ENCODE measurements at places on chromosomes 12 and 14. TPM values are rescaled to one million over a fixed set of nuclear protein-coding genes. Genes with fewer than 3 reads are reported as not detected.
A peak's percentile ranks its signal among the peaks of the same experiment; 100 is the strongest.

DNA sequence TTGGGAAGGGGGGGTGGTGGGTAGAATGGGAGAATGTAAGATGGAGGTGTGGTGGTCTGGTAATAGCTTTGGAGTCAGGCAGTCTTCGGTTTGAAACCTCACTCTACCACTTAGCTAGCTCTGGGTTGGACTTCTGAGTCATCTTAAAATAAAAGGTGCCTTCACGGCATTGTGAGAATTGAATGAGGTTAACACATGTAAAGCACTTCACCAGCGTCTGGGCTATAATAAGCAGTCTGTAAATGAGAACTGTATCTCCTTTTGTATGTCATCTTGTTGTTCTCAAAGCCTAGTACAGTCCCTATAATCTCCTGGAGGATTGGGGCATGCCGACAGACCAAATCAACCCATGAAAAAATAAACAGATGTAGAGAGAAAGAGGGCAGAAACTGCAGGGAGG, 11.2 kb downstream of the C2CD5 start:
- DNase-seq = no peak
- H3K4me3 ChIP-seq = no peak overlapping the region
- no peaks in the 10 kb centered on the region for H3K27me3 ChIP-seq
- peaks cover 2% of the 10 kb centered on the region for H3K4me1 ChIP-seq
- peaks cover 28% of the 10 kb centered on the region for H3K36me3 ChIP-seq

- H3K36me3 ChIP-seq = peaks cover 3% of the 10 kb centered on the region
- H3K4me1 ChIP-seq = peaks cover 20% of the 10 kb centered on the region
- no peak overlapping the region for H3K27ac ChIP-seq
- H3K4me3 ChIP-seq = no peak overlapping the region
- no peaks in the 10 kb centered on the region for H3K27me3 ChIP-seq
- DNase-seq = no peak
Observed at GRCh38 chr14:61125041-61125866, 144.2 kb downstream of the SLC38A6 start.

DNA sequence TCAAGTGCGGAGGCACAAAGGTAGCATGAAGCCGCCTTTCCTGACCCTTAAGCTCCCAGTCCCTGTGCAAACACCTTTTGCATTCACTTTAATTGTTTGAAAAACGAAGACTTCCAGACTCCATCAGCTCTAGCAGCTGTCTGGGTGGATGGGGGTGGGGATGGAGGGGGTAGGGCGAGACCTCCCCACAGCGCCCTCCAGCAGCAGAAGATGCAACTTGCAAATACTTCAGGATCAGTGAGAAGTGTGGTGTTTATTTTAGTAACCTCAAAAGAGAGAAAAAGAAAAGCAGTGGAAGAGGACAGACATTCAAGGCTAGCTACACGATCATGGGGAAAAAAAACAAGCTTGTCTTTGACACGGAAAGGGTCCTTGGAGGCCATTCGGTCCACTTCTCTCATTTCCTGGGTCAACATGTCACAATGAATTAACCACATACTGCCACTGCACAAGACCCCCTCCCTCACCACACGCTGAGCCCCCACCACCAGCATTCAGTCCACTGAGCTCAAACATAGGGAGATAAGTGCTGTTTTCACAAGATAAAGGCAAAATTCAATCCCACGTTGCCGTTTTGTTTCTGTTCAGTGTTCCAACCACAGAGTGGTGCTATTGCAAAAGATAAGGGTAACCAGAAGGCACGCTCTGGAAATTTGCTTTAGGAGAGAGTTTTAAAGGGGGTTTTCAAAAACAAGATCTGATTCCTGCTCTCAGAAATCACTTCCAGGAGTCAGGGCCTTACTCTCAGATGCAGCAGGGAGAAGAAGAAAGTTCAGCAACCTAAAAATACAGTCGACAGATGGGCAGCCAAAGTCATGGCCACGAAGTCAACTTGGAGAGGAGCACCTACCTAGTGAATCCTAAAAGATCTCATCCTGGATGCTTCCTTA, 3.3 kb upstream of the NTF3 start:
- peaks cover 43% of the 10 kb centered on the region for H3K4me1 ChIP-seq
- DNase-seq = no peak
- H3K4me3 ChIP-seq = peak overlapping the region; percentile 44
- no peak overlapping the region for H3K27ac ChIP-seq
- H3K36me3 ChIP-seq = no peaks in the 10 kb centered on the region

- DNase-seq = no peak
- H3K4me1 ChIP-seq = no peaks in the 10 kb centered on the region
- H3K27ac ChIP-seq = no peak overlapping the region
- peaks cover 15% of the 10 kb centered on the region for H3K27me3 ChIP-seq
- no peaks in the 10 kb centered on the region for H3K36me3 ChIP-seq
- H3K4me3 ChIP-seq = no peak overlapping the region
Observed at GRCh38 chr12:112762753-112763152, 28.8 kb upstream of the RPH3A start.

DNA sequence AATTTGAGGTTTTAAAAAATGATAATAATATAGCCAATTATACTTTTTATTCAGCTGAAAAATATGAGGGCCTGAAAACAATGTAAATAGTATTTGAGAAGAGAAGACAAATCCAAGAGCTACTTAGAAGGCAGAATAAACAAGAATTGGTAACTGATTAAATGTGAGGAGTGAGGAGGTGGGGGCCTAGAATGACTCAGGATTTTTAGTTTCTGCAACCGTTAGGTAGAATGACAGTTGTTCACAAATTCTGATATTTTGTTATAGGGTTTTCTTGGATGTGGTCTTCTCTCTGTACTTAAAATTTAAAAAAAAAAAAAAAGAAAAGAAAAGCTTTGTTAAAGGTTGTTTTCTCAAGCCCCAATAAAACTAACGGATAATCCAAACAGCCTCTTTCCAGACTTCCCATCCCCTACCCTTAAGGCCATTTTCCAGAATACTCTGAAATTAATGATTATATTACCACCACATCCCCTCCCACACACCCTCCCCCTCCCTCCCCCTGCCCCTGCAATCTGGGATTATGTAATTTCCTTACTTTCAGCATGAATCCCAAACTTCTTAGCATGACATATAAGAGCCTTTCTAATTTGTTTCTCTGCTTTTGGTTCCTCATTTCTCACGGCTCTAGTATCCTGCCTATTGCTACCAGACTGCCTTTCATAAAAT, 50.4 kb downstream of the LRP6 start:
- DNase-seq = no peak
- no peaks in the 10 kb centered on the region for H3K27me3 ChIP-seq
- peaks cover 6% of the 10 kb centered on the region for H3K36me3 ChIP-seq
- peak overlapping the region; percentile 68 for H3K27ac ChIP-seq

DNA sequence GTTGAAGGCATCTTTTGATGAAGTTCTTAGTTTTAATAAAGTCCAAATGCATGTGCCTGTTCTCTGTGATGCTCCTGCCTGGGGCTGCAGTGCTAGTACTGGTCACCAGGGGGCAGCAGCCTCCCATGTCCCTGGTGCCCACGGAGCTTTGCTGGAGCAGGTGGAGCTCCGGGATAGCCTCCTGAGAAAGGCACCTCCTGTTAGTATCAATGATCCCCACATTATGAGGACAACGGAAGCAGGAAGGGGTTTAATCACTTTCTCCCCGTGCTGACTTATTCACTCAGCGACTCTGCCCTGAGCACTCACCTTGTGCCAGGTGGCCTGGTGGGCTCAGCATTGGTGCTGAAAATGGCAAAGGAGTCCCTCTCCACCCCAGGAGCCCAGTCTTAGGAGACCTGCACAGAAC, 123.0 kb upstream of the PZP start:
- peaks cover 6% of the 10 kb centered on the region for H3K4me1 ChIP-seq
- no peak overlapping the region for H3K27ac ChIP-seq
- peaks cover 4% of the 10 kb centered on the region for H3K36me3 ChIP-seq

DNA sequence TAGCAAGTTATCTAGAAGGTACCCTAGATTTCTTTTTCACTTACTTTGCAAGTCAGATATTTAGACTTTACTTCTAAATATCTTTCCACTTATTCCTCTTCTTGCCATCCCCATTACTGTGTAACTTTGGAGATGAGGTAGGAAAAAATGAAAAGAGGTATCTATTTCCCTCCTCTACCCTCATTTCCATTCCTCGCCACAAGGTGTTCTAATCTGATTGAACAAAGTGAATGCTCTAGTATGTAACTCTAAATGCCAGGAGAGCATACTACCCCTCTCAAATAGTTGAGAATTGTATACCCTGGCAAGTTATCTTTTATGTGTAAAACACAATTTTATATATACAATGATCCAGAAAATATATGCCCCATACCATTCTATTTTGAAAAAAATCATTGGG, 1.7 kb upstream of the LDHB start:
- H3K4me3 ChIP-seq = no peak overlapping the region
- H3K27me3 ChIP-seq = peaks cover 39% of the 10 kb centered on the region
- H3K4me1 ChIP-seq = peaks cover 21% of the 10 kb centered on the region
- no peaks in the 10 kb centered on the region for H3K36me3 ChIP-seq
- H3K27ac ChIP-seq = no peak overlapping the region

- H3K36me3 ChIP-seq = no peaks in the 10 kb centered on the region
- no peak overlapping the region for H3K4me3 ChIP-seq
- DNase-seq = no peak
- no peaks in the 10 kb centered on the region for H3K27me3 ChIP-seq
- no peak overlapping the region for H3K27ac ChIP-seq
- H3K4me1 ChIP-seq = no peaks in the 10 kb centered on the region
Observed at GRCh38 chr12:17286874-17287273, 680.9 kb upstream of the LMO3 start.

GRCh38 chr14:28767853-28768741, 1.5 kb downstream of the FOXG1 start:
- H3K27me3 ChIP-seq = peaks cover 91% of the 10 kb centered on the region
- H3K4me1 ChIP-seq = peaks cover 7% of the 10 kb centered on the region
- peak overlapping the region; percentile 31 for H3K4me3 ChIP-seq
- H3K36me3 ChIP-seq = no peaks in the 10 kb centered on the region

- no peak overlapping the region for H3K4me3 ChIP-seq
- no peaks in the 10 kb centered on the region for H3K4me1 ChIP-seq
- DNase-seq = no peak
- H3K36me3 ChIP-seq = no peaks in the 10 kb centered on the region
- H3K27me3 ChIP-seq = peaks cover 50% of the 10 kb centered on the region
Observed at GRCh38 chr12:49720214-49720613, 13.0 kb upstream of the FMNL3 start.

DNA sequence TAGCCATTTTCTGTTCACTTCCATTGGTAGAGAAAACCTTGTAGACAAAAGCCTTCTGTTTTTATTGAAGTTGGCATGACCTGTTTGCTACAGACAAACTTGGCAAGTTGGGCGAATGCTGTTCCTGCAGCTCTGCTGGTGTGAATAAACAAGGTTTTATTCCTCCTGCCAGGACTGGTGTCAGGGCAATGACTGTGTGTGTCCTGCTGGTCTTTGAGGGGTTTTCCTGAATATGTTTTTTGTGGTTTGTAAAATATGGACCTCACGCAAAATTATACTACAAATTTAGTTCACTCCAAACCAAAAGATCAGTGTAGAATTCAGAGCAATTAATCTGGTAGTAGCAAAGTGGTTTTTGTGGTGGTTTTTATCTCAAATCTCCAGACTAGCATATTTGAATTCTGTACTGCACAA, 140.8 kb downstream of the ERC1 start:
- no peaks in the 10 kb centered on the region for H3K27me3 ChIP-seq
- H3K4me1 ChIP-seq = peaks cover 23% of the 10 kb centered on the region
- H3K4me3 ChIP-seq = no peak overlapping the region
- no peak overlapping the region for H3K27ac ChIP-seq
- no peak for DNase-seq
- H3K36me3 ChIP-seq = peaks cover 12% of the 10 kb centered on the region

DNA sequence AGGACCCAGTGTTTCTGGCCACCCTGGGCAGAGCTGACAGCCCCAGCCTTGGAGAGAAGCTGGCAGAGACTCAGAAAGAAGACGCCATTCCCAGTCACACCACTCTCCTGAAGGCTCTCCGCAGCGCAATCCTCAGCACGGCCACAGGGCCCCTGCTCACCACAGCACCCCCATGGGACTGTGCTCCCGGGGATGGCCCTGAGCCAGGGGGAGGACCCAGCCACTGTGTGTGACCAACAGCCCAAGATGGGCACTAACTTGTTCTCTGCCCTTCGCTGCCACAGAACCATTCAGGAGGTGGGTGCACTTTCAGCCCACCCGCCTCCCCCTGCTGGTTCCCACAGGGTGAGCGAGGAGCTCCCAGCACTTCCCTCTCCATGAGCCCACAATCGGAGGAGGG, 57.1 kb downstream of the CCNK start:
- H3K4me1 ChIP-seq = peaks cover 48% of the 10 kb centered on the region
- H3K36me3 ChIP-seq = no peaks in the 10 kb centered on the region
- no peaks in the 10 kb centered on the region for H3K27me3 ChIP-seq
- peak overlapping the region; percentile 86 for H3K27ac ChIP-seq
- no peak for DNase-seq

DNA sequence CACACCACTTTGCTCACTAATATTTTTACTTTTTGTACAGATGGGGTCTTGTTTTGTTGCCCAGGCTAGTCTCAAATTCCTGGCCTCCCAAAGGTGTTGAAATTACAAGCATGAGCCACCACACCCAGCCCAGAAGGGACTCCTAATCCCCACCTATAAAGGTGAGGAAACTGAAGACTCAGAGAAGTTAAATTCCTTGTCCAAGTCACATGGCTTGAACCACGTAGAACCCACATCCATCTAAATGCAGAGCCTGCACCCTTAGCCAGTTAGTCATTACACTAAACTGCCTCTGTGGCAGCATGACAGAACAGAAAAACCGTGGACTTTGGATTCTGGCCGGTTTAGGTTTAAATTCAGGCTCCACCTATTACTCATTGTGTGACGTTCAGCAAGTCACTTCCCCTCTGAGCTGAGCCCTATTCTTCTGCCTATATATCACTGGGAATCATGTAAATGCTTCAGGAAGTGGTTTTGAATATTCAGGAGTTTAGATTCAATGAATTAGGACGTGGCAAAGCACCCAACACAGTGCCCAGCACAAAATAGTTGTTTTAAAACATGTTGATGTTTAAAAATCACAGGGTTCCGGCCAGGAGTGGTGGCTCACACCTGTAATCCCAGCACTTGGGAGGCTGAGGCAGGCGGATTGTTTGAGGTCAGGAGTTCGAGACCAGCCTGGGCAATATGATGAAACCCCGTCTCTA, 3.0 kb upstream of the CORO1C start:
- peaks cover 3% of the 10 kb centered on the region for H3K36me3 ChIP-seq
- no peak for DNase-seq
- H3K4me3 ChIP-seq = no peak overlapping the region
- peak overlapping the region; percentile 71 for H3K27ac ChIP-seq

Gene A2M
- 4.3 TPM for total RNA-seq

Gene RNU7-1
- not detected for total RNA-seq

Gene LIMA1
- 114 TPM for total RNA-seq

Gene CLEC9A
- not detected for total RNA-seq

Gene NABP2
- total RNA-seq = 23.5 TPM

Gene ZFC3H1
- 55.5 TPM for total RNA-seq

Gene CCDC196
- not detected for total RNA-seq

Gene MYH7
- not detected for total RNA-seq

Gene TAMALIN
- total RNA-seq = 22.0 TPM
